Astrocyte (in vitro differentiated cells and primary cell): ENCODE measurements at places on chromosomes 7 and 10.

DNA sequence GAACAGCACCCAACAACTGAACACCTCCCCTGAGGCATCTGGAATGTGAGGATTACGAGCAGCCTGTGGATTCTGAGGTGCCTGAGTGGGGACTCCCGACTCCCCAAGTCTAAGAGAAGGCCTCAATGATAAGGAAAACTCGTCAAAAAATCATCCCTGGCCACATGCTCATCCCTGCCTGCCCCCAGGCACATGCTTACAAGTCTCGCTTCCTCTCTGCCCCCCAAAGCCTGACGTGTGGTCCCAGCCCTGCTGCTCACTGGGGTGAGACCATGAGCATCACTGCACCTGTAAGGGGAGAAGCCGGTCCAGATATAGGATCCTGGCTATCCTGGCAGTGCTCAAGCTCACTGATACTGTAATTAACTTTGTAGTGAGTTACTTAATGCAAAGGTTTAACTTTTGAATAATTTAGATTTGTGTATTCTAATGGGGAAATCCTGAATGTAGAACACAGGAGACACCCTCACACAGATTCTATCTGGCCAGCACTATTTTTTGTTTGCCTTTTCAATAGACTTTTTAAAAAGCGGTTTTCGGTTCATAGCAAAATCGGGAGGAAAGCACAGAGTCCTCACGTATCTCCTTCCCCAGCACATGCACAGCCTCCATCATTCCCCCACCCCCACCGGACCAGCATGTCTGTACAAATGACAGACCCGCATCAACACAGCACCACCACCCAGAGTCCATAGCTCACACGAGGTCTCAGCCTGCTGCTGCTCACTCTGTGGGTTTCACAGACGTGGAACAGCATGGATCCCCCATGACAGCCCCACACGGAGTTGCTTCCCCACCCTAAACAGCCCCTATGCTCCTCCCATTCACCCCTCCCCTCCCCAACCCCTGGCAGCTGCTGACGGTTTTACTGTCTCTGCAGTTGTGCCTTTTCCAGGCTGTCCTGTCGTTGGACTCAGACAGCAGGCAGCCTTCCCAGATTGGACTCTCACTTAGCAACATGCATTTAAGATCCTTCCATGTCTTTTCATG lies 167.9 kb downstream of the DIP2C start:
- no peak for DNase-seq

DNA sequence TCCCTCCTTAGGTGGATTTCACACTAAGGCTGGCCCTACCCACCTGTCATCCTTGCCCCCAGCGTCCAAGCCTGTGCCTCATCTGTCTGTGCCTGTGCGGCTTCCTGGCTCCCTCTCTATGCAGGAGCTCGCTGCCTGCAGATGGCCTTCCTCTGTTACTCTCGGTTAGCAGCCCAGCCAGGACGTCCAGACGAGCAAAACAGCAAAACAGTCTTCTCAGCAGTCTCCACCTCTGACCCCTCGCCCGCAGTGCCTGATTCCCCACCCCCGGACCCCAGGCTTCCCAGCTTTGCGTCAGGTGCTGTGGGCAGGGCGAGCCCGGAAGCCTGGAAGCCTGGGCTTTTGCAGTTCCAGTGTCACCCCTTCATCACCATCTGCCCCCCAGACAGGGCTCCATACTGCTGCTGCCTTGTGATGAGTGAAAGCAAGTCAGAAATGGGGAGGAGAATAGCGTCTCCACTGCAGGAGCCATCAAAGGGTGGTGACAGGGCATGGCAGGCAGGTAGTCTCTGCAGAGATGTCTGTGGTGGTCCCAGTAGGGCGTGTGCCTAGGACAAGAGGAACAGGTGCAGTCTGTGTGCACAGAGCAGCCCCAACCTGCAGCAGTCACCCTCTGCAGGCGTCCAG lies 88.5 kb downstream of the ADCY1 start:
- DNase-seq, result no peak

- peak; percentile 70 for DNase-seq
These were observed 243.8 kb downstream of the GLI3 start for GRCh38 chr7:41992881-41993867.

GRCh38 chr10:102261196-102261595 lies 15.9 kb downstream of the GBF1 start:
- no peak for DNase-seq

DNA sequence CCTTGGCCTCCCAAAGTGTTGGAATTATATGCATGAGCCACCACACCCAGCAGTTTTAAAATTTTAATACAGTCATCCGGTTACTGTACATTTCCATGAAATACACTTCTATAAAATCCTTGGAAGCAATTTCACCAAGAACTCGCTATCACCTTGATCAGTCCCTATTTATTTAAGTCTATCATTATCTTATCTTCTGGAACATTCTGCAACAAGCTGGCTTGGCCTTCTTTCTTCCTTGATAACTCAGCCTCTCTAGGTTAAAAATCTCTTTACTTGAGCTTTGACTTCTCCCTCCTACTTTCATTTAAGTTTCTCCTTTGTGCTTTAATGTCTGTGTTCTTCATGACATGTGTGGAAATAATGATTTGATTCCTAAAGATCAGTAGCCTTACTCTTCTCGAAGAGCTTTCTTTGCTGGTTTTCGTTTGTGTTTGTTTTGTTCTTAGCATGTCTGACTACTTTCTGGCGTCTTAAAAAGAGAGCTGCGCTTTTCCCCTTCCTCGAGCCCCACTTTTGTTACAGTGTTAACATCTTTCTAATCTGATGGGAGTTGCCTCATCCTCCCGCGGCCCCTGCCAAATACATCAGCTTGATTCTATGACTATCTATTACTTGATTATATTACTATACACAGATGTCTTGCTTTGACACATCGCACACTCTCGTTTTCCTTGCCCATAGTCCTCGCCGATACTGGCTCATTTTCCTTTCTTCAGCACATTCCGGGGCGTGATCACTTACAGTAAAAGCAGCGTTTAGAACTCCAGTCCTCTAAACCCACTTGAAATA lies 11.1 kb upstream of the CALML5 start:
- no peak for DNase-seq

DNA sequence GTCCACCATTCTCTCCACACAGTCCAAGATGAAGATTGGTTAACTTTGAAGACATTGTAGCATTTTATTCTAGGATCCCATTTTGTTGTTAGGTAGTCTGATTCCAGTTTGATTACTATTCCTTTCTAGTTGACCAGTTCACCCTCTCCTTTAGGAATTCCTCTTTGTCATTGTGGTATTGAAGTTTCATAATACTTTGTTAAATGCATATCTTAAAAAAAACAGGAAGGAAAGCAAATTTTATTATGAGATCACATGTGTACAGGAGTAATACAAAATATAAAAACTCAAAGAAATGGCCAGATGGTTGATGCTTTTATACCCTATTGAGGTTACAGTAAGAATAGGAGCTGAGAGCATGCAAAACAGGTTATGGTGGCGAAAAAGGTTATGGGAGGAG lies 15.5 kb upstream of the SEMA3C start:
- DNase-seq, result peak; percentile 47

DNA sequence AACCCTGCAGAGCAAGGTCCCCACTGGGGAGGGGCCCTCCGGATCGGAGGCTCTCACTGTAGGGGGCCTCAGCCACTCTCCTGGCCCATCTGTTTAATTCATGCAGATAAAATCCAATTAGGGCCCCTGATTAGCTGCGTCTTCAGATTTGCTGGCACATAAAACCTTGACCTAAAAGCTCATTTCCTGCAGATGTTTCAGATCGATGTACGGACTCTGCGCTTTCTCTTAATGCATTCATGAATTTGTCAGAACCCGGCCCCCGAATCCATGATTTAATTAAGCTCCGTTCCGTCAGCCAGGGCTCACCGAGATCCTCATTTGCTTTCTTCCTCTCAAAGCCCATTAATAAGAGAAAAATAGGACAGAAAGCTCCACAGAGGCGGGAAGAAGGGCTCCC lies 40.0 kb upstream of the FOXL3 start:
- no peak for DNase-seq

DNA sequence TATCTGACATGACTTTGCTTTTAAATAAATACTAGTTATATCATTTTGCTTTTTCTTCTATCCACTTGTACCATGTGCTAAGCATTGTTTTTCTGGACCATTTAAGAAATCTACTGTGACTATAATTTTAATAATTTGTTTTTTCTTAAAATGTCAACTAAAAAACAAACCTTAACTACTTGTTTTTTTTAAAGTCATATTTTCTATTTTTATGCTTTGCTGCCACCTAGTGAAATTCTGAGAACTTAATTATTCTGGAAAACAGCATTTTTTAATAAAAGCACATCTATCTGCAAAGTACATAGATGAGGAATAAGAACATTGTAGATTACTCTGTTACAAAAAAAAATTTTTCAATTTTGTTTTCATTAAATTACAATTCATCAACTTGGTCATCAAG lies 47.4 kb downstream of the ORC5 start:
- DNase-seq, result no peak

GRCh38 chr10:124942317-124943169 lies 620 bp downstream of the ZRANB1 start:
- DNase-seq, result no peak

DNA sequence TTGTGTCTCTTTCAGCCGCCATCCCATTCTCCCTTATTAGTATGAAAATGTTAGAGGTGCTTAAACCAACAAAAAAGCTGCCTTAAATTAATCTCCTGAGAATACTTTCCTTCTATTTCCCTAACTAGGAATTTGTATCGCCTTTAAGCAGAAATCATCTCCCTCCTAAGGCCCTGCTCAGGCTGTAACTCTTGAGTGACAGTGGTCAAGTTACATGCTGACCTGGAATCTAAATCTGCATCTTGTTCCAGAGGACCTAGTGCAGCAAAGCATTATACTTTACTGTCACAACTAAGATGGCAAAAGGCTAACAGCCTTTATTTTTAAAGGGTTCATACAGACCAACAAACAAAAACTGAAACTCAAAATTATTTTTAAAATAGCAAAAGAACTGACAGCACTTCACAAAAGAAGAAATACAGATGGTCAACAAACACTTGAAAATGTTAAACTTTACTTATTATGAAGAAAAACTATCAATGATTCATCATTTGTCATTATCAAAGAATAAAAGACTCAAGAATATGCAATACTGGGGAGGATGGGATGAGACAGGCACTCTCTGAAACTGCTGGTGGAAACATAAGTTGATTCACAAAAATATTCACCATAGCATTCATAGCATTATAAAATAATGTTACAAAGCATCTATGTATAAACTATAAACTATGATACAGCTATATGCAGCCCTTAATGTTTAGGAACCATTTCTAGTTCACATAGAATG lies 11.0 kb downstream of the CYREN start:
- DNase-seq, result no peak

GRCh38 chr10:121078036-121078435 lies 226.9 kb downstream of the WDR11 start:
- DNase-seq, result no peak

DNA sequence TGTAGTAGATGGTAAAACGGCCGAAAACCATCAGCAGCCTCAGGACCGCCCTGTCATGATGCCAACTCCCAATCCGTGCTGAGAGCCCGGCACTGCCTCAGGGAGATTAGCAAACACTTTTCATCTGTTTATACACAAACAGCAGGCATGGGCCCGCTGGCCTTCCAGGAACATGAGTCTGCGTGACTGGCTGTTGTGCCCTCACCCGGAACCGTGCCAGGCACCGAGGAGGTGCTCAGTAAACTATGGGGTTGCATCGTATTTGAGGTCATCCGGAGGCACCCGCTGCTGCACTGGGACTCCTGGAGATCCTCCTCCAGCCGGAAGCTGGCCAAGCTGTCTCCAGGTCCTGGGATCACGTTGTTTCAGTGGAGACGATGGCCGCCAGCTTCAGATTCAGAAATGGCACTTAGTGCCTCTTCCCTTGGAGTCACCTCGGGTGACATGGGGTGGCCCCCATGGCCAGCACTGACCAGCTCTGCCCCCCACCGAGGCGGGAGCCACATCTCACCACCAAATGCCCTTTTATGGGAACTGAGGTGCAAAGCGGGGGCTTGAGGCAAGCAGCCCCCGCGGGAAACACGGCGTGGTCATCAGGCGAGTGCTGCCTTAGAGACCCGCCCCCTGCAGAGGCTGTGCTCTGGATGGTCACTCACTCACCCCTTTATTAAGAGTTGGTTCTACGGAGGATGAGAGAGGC lies 585.9 kb downstream of the PTPRN2 start:
- no peak for DNase-seq

DNA sequence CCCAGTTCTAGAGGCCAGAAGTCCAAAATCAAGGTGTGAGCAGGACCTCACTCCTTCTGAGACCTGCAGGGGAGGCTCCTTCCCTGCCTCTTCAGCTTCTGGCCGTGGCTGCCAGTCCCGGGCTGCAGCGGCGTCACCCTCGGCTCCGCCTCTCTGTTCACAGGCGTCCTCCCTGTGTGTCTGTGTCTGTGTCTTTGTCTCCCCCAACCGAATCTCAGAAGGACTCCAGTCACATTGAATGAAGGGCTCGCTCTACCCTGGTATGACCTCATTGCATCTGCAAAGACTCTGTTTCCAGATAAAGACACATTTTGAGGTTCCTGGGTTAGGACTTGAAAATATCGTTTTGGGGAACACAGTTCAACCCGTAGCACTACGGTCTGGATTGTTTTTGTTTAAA lies 33.1 kb upstream of the GALNT11 start:
- no peak for DNase-seq

- peak; percentile 93 for DNase-seq
These were observed 18.3 kb downstream of the AGAP3 start for GRCh38 chr7:151104411-151105235.

DNA sequence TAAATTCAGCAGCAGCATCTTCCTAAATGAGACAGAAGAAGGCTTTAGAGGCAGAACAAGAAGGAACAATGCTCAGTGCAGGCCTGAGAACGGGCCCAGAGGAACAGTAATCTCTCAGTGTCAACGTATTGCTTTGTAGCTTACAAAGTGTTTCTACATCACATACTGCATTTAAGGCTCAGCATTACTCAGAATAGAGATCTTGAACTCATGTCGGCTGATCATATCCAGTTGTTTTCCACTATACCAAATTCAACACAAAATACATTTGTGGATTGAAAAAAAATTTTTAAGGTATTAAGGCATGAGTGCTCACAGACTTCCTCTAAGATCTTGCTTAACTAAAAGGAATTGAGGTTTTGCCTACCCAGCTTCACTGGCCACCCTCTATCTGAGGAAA lies 325.1 kb downstream of the HPSE2 start:
- no peak for DNase-seq

- DNase-seq, result no peak
These were observed 61.4 kb downstream of the ZRANB1 start for GRCh38 chr10:125003146-125003900.

DNA sequence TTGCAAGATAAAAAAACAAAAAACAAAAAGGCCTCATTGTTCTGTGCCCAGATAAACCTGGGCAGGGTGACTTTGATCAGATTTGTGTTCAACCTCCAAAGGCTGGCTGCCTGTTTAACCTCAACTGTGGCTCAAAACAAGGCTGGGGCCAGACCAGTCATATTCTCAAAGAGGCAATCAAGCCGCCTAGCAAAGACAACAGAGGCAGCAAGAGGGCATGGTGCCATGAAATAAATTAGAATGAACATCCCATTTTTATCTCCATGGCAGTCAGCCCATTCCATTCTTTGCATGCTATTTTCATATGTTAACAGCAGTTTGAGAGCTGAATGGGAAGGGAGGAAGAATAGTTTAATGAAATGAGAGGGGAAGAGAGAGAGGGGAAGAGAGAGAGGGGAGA lies 1150.3 kb downstream of the TYW1 start:
- no peak for DNase-seq
